NCI-H1417 (cell line): ENCODE measurements at places on chromosomes 13 and 19.

DNA sequence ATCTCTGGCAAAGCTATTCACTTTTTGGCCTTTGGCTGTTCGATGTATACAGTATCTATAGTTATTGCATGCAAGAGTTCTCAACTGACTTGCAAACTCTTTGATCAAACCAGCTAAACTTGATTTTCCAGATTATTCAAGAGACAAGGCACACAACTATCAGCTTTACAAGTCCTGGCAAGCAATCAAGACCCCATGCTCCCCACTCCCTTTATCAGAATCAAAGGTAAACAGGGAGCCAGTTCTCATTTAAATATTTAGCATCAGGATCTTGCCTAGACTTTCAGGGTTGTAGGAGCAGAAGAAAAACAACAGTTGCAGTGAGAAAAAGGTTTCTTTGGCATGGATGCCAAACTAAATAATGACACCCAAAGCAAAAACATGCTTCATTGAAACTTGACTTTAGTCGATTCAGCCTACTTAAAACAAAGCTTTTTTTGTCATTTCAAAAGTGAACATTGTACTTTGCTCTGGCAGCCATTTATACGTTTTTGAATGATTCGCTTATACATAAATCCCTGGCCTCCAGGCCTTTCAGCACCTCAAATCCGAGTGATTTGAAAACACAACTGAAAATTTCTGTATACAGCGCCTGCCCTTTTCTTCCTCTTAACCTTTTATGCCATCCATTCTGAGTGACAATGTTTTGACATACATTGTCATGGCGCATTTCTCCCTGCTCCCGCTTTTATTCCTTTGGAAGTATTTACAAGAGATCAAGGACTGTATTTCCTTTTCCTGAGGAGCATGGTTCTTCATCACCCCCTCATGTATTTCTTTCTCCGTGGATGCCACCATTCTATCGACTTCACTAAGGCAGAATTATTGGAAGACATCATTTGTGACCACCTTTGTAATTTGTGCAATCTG is 340.8 kb downstream of the KLF5 start:
- DNase-seq: no peak

GRCh38 chr13:100541897-100542825 is 46.4 kb downstream of the GGACT start:
- DNase-seq: no peak

DNA sequence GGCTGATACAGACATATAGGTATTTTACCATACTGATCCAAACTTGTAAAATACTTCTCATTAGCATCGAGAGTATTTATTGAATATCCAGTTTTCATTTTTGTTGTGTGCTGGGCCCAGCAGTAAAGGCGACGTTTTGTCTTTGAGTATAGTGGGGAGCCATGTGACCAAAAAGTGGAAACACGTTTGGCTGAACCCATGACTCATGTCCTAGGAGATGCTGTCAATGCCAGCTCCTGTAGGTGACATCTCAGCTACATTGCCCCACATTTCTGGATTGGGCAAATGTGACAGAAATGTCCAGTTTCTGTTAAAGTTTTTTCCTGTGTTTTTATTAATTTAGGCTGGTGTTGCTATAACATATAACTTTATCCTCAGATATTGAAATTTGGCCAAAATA is 26.1 kb upstream of the GTF3A start:
- no peak for DNase-seq

GRCh38 chr13:42990291-42991232 is 1.5 kb downstream of the EPSTI1 start:
- no peak for DNase-seq

DNA sequence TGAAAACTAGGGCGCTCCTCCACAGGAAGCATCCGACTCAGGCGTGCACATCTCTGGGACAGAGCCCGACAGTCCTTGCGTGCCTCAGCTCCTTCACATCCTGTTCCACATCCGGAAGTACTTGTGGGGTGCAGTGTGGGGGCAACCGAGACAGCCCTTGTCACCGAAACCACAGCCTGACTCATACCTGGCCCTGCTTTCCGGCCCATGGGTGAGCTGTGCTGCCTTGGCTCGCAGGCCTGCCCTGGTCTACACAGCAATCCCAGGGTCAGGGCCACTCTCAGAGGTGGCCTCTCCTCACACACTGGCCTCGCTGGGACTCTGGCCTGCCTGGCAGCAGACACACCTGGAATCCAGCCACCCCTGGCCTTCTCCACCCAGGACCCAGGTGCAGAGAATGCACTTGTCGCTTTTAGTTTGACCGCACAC is 100.4 kb downstream of the STK24 start:
- no peak for DNase-seq

- DNase-seq: no peak
These were observed 2.5 kb downstream of the MEF2B start for GRCh38 chr19:19167612-19168011.

GRCh38 chr13:33352041-33352440 is 66.5 kb upstream of the STARD13 start:
- peak; percentile 5 for DNase-seq

DNA sequence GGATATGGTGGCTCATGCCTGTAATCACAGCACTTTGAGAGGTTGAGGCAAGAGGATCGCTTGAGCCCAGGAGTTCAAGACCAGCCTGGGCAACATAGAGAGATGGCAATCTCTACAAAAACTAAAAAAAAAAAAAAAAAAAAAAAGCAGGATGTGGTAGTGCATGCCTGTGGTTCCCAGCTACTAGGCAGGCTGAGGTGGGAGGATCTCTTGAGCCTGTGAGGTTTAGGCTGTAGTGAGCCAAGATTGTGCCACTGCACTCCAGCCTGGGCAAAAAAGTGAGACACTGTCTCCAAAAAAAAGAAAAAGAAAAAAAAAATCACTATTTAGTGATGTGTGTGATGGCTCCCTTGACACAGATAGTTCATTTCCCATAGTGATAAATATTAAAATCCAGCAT is 365.0 kb upstream of the NBEA start:
- no peak for DNase-seq

DNA sequence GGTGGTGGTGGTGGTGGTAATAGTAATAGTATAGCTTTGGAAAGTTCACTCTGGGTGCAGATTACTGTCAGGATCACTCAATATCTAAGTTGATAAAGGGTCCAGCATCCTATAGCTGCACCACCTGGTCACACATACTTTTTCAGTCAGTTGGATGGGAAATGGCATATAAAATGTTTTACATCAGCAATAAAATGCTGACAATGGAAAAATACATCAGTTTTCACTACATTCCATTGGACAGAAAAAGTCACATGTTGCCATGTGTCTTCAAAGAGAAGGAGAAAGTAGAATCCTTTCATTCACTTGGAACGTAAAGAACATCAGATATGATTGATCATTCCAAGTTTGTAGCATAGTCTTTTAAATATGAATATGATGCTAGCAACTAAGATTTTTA is 481.4 kb downstream of the SLITRK6 start:
- DNase-seq: no peak

DNA sequence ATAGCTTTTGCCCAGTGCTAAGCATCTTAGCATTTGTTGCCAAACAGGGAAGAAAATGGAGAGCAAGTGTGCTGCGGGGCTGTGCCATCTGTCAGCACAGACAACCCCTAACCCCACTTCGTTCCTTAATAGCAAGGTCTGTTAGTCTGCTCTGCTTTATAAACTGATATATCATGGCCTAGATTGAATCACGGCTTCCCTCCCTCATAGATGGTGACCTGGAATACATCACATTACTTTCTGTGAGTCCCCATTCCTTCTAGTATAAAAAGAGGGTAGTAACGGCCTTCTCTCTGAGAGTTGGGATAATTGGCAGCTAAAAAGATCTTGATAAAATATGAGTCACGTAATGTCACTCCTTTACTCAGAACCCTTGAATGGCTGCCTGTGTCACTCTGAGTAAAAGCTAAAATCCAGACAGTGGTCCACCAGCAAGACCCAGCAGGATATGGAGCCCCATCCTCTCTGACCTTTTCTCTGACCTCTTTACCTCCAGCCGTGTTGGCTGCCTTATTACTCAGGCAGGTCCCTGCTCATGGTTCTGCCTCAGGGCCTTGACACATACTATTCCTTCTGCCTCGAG is 151.7 kb downstream of the DLEU7 start:
- DNase-seq: no peak

- DNase-seq: no peak
These were observed 5.2 kb upstream of the PLIN4 start for GRCh38 chr19:4523306-4524110.

DNA sequence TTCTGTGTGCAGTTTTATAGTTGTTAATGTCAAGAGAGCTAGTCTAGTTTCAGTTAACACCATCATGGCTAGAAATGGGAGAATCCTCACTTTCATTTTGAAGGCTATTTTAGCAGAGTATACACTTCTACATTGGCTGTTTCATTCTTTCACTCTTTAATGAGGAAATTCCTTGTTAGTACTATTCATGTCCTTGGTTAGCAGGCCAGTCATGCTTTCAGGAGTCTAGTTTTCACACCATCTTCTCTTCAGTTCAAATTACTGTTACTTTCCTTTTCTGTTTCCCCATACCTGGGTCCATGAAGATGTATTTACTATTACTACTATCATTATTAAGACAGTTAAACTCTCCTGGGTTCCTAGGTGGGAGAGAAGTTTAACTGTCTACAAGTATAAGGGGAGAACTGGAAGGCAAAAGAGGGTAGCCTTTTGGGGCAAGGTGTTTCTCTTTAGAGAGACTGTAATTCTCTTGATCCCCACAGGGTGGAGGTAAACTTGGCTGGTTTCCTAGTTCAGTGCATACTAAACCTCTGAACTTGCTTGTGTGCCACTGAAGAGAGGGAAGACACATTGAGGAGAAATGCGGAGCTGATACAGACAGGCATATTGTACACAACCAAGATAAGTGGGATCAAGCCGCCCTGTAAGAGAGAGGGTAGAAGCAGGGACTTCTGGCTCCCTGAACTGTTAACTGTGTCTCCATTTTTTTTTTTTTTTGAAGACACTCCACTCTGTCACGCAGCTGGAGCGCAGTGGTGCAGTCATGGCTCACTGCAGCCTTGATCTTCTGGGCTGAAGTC is 41.3 kb upstream of the IGFL4 start:
- DNase-seq: peak; percentile 64

- no peak for DNase-seq
These were observed 7.1 kb downstream of the ARGLU1 start for GRCh38 chr13:106560821-106561220.

- DNase-seq: no peak
These were observed 32.7 kb upstream of the GPR183 start for GRCh38 chr13:99339736-99340397.

- DNase-seq: peak; percentile 91
These were observed at the start of gene CRTC1 for GRCh38 chr19:18683109-18683957. TSS of gene CRTC1 (plus strand) at chr19:18683680. CDS start at chr19:18683703, 23 bp downstream.

- no peak for DNase-seq
These were observed 15.8 kb upstream of the ARHGEF7 start for GRCh38 chr13:111099290-111099689.

DNA sequence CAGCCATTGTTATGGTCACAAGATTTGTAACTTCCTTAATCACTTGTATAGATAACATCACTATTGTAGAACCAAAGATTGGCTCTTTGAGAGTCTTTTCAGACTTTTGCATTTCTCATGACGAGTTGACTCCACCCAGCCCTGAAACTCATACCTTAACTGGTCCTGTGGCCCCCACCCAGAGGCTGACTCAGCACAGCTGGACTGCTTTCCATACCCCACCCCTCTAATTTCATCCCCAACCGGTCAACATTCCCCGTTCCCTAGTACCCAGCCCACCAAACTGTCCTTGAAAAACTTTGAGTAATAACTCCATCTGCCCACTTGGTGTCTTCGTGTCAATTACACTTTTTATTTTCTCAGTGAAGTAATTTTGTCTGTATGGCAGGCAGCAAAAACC is 32.1 kb upstream of the SLITRK1 start:
- DNase-seq: no peak

- DNase-seq: no peak
These were observed 128.7 kb downstream of the MAB21L1 start for GRCh38 chr13:35347679-35348205.

DNA sequence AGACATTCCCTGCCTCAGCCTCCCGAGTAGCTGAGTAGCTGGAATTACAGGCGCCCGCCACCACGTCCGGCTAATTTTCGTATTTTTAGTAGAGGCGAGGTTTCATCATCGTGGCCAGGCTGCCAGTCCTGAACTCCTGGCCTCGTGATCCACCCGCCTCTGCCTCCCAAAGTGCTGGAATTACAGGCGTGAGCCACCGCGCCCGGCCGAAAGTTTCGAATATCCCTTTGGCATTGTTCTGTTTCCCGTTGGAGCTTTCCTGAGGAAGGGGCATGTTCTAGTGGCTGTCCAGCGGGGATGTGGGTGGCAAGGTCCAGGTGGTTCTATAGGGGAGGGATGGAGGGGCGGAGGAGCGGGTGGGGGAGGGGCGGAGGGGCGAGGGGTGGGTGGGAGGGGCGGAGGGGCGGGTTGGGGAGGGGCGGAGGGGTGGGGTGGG is 2.1 kb upstream of the BSG start:
- DNase-seq: no peak

DNA sequence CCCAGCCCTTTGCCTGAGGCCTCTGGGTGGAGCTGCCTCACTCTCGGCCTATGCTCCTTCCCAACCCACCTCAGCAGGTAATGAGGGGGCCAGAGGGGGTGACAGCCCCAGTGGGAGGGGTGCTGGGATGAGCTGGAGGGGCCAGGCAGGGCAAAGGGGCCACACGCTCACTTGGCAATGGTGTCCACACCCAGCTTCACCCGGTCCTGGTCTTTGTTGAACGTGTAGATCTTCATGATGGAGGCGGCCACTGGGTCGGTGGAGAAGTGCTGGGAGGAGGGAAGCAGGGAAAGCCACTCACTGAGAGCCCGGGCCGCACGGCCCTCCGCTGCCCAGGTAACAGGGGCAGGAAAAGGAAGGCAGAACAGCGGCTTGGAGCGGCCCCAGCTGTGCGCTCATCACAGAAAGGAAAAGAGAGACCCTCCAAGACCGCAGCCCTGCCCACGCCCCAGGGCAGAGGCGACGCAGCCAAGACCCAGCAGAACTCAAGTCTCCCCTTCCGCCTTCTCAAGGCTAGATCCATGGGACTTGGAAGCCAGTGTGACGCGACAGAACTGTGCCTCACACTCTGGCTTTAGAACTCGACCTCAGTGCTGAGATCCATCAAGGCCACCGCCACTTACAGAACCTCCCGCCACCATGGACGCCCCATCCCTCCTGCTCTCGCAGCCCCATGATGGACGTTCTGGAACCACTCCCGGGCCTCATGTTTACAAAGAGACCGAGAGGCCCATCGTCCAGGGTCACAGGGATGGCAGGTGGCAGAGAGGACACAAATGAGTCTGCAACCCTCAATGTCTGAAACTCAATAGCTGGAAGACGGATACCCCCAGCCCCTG is 9.2 kb downstream of the UBXN6 start:
- no peak for DNase-seq

DNA sequence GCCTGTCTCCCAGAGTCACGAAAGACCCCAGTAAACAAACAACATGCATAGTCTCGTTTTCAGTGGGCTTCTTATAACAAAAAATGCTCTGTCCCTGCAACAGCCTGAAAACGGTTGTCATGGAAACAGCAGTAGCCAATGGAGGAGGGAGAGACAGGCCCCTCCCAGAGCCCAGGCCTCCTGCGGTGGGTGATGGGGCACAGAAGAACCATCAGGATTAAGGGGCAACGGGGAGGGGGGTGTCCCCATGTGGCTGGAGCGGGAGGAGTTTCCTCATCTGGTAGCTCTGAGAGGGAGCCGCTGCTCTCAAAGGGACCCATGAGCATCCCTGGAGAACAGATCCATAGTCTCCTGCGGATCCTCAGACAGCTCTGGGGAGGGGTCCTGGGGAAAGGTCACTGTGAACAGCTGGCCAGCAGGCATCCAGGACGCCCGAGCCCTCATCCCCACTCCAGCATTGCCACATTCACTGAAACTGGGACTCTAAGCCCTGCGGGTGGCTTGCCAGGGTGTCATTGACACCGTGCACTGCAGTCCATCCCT is 37.5 kb upstream of the PNMA8B start:
- DNase-seq: peak; percentile 30

- DNase-seq: no peak
These were observed 111.2 kb downstream of the GADD45B start for GRCh38 chr19:2587001-2587719.
